ENCODE measurements at places on chromosomes 1 and 21.

DNA sequence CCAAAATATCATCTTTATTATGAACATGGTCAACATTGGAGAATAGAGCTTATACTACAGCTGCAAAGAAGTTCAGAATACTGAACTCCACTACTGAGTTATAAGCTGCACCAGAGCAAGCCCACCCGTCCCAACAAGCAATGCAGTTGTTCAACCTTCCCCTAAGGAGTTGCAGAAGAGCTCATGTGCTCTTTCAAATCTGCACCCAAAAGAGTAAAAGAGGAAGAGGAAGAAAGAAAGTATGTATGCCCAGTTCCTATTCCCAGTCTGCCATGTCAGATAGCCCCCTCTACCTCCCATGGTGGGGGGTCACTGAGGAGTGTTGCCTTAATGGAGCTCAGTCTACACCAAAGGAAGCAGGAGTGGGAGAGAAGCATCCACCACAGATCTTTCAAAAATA lies 6.9 kb downstream of the C1orf162 start:
- no peak for DNase-seq

GRCh38 chr1:15757575-15758342 lies 836 bp upstream of the FBLIM1 start:
- no peak for DNase-seq

GRCh38 chr1:56464294-56464693 lies 115.1 kb downstream of the PLPP3 start:
- no peak for DNase-seq

GRCh38 chr1:9100471-9101043 lies 28.3 kb downstream of the GPR157 start:
- no peak for DNase-seq

- DNase-seq = no peak
Measured at GRCh38 chr21:42601656-42602055, 51.8 kb upstream of the PDE9A start.

- no peak for DNase-seq
Measured at GRCh38 chr1:54096877-54097240, 43.5 kb downstream of the TCEANC2 start.

DNA sequence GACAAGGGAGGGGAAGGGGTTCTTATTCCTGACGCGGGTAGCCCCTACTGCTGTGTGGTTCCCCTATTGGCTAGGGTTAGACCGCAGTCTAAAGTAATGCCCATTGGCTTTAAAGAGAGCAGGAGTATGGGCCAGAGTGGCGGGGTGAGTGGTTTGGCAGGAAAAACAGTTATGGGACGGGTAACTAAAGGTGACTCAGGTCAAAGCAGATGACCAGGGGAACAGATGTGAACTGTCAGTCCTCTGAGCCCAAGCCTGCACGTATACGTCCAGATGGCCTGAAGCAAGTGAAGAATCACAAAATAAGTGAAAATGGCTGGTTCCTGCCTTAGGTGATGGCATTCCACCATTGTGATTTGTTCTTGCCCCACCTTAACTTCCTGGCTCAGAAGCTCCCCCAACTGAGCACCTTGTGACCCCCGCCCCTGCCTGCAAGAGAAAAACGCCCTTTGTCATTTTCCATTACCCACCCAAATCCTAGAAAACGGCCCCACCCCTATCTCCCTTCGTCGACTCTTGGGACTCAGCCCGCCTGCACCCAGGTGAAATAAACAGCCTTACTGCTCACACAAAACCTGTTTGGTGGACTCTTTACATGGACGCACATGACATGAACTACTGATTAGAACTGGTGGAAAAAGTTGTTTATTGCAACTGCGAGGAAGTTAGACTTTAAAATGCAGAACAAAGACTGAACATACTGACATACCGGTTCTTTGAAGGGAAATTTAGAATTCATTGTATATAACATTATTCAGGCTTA lies 758 bp upstream of the ATAD3B start:
- DNase-seq = no peak
